ENCODE measurements at places on chromosomes 6 and 20. TPM values are rescaled to one million over a fixed set of nuclear protein-coding genes. Genes with fewer than 3 reads are reported as not detected.

SLC17A5 gene
- total RNA-seq: 5.4 TPM

MOG gene
- not detected for total RNA-seq

SNRPB gene
- 311 TPM for total RNA-seq

DNA sequence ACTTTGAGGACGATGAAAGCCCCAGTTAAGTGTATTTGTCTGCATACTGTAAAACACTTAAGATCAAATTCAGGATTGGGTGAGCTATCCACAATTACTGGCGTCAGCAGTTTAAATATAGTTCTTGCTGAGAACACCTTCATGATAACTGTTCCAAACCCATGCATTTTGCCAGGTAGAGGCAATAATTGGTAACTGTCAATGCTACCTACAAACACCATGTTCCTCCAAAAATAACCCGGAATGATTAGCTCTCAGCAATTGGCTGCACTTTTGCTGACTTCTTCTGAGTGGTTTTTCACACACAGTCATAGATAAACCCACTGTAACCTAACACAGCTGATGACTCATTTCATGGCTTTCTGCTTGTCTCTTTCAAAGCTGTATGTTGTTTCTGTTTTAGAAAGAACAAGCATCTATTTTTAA, 1358.6 kb upstream of the GJE1 start:
- H3K4me3 ChIP-seq: no peak overlapping the region
- no peak for DNase-seq
- H3K36me3 ChIP-seq: no peaks in the 10 kb centered on the region
- no peaks in the 10 kb centered on the region for H3K4me1 ChIP-seq
- H3K27ac ChIP-seq: no peak overlapping the region
- H3K27me3 ChIP-seq: no peaks in the 10 kb centered on the region

GRCh38 chr6:124873066-124873410, 89.2 kb upstream of the RNF217 start:
- H3K4me3 ChIP-seq: no peak overlapping the region
- no peak for DNase-seq
- H3K27ac ChIP-seq: no peak overlapping the region
- no peaks in the 10 kb centered on the region for H3K27me3 ChIP-seq
- H3K36me3 ChIP-seq: no peaks in the 10 kb centered on the region

- H3K4me3 ChIP-seq: no peak overlapping the region
- no peaks in the 10 kb centered on the region for H3K27me3 ChIP-seq
- no peak for DNase-seq
Observed at GRCh38 chr6:278494-278893, 13.8 kb upstream of the DUSP22 start.

- H3K27ac ChIP-seq: no peak overlapping the region
- H3K36me3 ChIP-seq: no peaks in the 10 kb centered on the region
- no peak overlapping the region for H3K4me3 ChIP-seq
- no peaks in the 10 kb centered on the region for H3K4me1 ChIP-seq
- H3K27me3 ChIP-seq: no peaks in the 10 kb centered on the region
- DNase-seq: no peak
Observed at GRCh38 chr20:37504404-37505096, 16.5 kb upstream of the NNAT start.

DNA sequence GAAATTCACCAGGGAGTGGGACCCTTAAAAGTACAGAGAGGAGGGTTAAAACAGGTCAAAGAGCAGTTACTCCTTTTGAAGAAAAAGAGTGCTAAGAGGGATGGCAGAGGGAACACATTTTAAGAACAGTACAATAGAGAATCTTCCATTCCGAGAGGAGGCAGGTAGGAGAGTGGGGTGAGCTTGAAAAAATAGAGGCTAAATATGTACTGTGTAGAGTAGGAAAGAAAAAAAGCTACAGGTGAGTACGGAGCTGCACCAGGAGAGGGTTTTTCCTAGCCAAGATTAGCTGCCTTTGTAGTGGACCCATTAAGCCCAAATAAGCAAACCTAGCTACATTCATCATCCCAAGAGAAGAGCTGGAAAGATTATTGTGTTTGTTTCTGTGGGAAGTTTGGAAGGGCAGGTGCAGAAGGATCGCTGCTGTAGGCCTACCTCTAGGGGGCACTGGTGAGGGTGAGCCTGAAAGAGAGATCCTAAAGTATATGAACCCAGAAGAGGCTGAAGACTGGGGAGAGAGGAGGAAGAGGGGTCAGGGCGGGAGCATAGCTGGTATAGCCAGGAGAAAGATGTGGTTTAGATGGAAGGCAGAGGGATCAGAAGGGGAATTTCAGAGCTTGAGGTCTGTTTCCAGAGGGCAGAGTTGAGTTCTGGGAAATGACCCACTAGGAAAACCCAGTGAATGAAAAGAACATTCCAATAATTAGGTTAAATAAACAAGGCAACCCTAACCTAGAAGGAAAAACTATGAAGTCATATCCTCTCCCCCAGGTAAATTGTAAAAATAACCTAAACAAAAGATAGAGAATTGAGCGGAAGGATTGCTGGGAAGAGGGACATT, 50.2 kb upstream of the HINT3 start:
- H3K4me3 ChIP-seq: no peak overlapping the region
- H3K27ac ChIP-seq: no peak overlapping the region
- H3K27me3 ChIP-seq: no peaks in the 10 kb centered on the region
- no peaks in the 10 kb centered on the region for H3K36me3 ChIP-seq
- no peaks in the 10 kb centered on the region for H3K4me1 ChIP-seq

DNA sequence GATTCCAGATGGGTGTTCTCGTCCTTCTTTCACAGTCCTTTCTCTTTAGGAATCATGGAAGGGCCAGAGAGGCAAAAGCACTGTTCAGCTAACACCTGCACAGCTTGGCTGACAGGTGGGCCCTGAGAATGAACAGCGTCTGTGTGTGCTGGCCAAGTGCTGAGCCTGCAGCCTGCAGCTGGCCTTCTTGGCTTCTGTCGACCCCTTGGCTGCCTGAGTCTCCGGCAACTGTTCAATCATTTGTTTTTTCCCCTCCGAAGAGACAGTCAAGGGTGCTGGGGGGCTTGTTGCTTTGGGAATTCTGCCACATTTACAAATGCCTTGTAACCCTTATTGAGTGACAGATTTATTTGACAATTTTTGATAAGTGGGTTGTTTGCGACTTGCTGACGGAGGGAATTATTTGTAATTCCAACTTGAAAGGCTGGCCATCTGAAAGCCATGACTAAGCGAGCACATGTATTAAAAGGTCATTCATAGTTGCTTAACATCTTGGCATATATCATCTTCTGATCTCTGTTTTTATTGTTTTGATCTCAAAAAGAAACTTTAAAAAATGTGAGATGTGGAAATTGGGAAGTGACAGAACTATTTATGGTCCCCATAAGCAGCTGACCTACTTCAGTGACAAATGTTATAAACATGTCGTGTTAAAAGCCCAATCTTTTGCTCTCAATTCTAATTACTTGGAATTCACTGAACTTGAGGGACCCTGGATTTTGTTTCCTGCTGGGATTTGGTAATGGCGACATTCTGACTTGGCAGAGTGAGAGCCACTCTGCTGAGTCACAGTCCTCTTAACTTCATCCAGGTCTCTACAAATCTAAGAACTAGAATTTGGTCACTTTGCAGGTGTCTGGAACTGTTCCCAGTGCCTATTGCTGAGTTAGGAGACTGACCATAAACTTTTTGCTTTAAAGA, 41.9 kb upstream of the FERMT1 start:
- no peaks in the 10 kb centered on the region for H3K36me3 ChIP-seq
- H3K27ac ChIP-seq: no peak overlapping the region
- H3K4me3 ChIP-seq: no peak overlapping the region
- no peaks in the 10 kb centered on the region for H3K27me3 ChIP-seq
- H3K4me1 ChIP-seq: no peaks in the 10 kb centered on the region

Data from thymus (tissue), 14 donors.